Globus pallidus (tissue), 1 donor: ENCODE measurements at places on chromosomes 4 and X.

- no peak for DNase-seq
Measured at GRCh38 chr4:124037236-124037635, 640.6 kb downstream of the SPRY1 start.

- DNase-seq = peak; percentile 61
Measured at GRCh38 chr4:17232566-17233253, 279.2 kb downstream of the QDPR start.

DNA sequence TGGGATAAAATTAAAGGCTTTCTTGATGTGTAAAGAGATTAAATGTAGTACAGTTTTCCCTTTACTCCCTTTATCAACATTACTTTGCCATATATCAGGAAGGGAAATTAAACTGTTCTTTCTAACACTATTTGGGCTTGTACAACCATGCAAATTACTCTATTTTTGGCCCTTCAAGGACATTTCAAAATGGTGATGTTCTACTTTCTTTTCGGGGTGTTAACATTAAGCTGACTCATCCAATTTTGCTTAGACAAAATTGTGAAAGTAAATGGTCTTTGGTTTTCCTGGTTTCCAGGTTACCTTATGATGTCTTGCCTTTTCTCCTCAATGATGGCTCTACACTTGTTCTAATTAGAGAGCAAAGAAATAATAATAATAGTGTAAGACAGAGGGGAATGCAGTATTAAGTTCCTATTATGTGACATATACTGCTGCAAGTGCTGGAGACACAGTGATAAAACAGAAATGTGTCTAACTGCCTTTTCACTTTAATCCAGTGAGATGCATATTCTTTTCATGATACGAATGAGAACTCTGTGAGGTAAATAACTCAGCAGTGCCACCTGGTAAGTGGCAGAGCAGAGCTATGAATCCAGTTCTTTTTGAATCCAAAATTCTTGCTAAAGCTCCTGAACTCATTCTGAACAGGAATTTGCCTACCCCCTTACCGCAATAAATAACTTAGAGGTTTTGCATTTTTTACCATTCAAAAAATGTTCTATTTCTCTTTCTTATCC, 35.7 kb upstream of the PDE5A start:
- no peak for DNase-seq

DNA sequence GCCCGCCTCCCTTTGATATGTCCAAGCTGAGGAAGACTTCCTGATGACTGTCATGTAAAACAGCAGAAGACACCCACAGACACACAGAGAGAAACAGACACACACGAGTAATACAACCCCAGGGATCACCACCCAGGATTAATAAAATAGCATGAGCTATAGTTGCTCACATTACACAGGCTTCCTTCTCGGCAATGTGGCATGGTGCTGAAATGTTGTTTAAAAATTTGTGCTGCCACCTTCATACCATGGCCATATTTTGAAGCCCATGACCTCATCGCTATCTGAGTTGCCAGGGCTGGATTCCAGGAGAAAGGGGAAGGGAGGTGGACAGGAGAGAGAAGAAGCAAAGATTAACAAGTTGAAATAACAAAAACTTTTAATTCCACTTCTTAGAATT, 111.7 kb downstream of the SYNPO2 start:
- no peak for DNase-seq

DNA sequence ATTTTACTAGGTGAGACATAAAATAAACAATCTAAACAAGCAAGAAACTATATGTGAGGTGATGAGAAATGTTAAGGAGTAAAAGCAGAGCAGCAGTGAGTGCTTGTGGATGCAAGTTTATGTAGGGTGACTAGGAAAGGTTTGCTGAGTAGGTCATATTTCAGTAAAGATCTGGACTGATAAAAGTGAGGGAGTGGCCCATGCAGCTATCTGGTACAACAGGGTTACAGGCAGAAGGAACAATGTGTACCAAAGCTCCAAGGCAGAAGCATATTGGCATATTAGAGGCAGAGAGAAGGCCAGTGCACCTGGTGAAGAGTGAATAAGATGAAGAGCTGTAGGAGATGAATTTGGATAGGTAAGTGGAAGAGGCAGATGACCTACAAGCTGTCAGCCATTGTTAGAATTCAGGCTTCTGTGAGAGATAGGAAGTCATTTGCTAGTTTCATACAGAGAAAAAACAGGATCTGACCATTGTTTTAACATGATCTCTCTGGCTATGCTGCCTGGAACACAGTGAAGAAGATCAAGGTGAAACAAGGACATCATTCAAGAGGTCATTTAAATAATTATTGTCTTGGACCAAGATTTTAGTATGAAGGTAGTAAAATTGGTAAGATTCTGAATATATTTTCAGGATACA, 274.6 kb downstream of the ANKRD50 start:
- no peak for DNase-seq
